ENCODE measurements at places on chromosomes 6 and 20. TPM values are rescaled to one million over a fixed set of nuclear protein-coding genes. Genes with fewer than 3 reads are reported as not detected.

FABP7 gene
- total RNA-seq = not detected

NRSN1 gene
- total RNA-seq = not detected

ZBTB46 gene
- total RNA-seq = 87.3 TPM

UBE2J1 gene
- total RNA-seq = 70.0 TPM

COL9A3 gene
- 1.3 TPM for total RNA-seq

TNFRSF21 gene
- total RNA-seq = 65.1 TPM

HRH3 gene
- total RNA-seq = not detected

TMEM244 gene
- not detected for total RNA-seq

THBS2 gene
- total RNA-seq = 0.26 TPM

MYH7B gene
- total RNA-seq = 0.11 TPM

WFDC5 gene
- total RNA-seq = not detected

BPIFB4 gene
- not detected for total RNA-seq

AGER gene
- 0.60 TPM for total RNA-seq

BLTP3A gene
- 9.4 TPM for total RNA-seq

PRND gene
- total RNA-seq = 0.34 TPM

PSORS1C2 gene
- not detected for total RNA-seq

RIPPLY2 gene
- 0.17 TPM for total RNA-seq

KCNQ2 gene
- not detected for total RNA-seq

AIF1 gene
- 0.17 TPM for total RNA-seq

LCA5 gene
- total RNA-seq = 1.6 TPM

MUC21 gene
- total RNA-seq = not detected

ARMH2 gene
- not detected for total RNA-seq

SLC35F1 gene
- total RNA-seq = under 0.01 TPM

SHLD1 gene
- 4.7 TPM for total RNA-seq

ZNF334 gene
- 0.22 TPM for total RNA-seq

GGTLC1 gene
- total RNA-seq = not detected

Measured in dermis lymphatic vessel endothelial cell (primary cell).